ENCODE measurements at places on chromosomes 6 and 20.

DNA sequence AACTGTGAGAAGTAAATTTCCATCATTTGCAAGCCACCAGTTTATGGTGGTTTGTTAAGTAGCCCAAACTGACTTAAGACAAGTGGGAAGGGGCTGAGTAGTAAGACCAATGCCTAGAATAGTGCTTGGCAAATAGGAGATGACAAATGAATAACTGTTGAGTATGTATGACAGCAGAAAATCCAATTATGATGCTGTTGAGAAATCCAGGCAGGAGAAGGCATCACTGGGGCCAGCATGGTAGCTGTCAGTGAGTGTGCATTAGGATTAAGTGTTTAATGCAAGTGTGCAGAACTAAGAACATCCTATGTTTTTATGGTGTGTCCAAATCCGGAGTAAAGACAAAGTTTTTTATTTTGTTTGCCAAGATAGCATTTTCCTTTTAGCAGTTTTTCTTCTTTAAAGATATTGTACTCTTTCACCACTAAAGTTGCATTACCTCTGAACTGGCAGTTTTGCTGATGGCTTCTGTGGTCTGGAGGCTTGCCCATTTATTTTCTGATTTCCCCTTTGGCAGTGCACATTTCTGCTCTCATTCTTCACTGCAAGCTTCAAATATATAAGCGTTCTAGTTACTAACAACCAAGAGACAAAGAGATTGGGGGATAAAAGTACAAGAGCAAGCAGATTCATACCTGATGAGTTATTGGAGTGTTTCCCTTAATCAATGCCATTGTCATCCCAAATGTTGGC, 289.7 kb downstream of the KCNQ5 start:
- DNase-seq: no peak

- no peak for DNase-seq
These were observed 67.8 kb downstream of the GFOD1 start for GRCh38 chr6:13419422-13420195.

DNA sequence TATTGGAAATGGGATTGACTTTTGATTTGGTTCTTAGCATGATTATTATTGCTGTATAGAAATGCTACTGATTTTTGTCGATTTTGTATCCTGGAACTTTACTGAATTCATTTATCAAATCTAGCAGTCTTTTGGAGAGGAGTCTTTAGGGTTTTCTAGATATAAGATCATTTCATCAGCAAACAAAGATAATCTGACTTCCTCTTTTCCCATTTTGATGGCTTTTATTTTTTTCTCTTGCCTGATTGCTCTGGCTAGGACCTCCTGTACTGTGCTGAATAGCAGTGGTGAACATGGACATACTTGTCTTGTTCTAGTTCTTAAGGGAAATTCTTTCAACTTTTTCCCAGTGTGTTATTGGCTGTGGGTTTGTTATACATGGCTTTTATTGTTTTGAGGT, 64.6 kb downstream of the ZC2HC1B start:
- DNase-seq: no peak

- DNase-seq: no peak
These were observed 97.2 kb downstream of the SYNDIG1 start for GRCh38 chr20:24566656-24567055.

- no peak for DNase-seq
These were observed 207.5 kb upstream of the ASCC3 start for GRCh38 chr6:101088594-101088993.
